ENCODE measurements at places on chromosomes 11 and 22.

DNA sequence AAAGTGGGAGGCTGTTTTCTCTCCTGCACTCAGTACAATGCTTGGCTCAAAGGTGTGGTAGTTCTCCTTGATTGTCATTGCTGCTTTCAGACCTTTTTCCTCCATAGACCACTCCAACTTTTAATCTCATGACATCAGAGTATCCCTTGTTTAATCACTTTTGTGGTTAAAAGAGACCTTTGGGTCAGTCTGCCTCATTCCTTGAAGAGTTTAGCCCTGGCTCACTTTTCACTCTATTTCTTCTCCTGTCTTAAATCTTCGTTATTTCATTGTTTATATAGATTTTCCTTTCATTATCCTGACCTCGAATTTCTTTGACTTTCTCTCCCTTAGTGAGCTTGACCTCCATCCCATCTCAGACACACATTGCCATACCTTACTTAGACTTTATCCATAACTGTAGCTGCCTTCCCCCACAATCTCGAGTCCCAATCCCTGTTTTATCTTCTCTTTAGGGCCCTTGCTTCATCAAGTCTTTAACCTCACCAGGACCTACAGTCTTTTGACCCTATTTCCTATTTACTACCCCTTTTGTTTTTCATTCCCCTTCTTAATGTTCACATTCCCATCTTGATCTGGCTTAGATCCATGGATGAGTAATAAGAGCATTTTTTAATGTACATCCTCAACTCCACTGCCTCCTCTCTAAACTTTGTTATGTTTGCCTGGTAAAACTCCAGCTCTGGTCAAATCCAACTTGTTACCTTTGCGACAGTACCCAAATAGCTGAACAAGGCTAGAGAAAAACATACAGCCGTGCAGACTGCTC lies 9.5 kb downstream of the ATXN10 start:
- DNase-seq, result no peak

GRCh38 chr11:119258180-119258579 lies 52.0 kb downstream of the CBL start:
- DNase-seq, result no peak

- no peak for DNase-seq
Measured at GRCh38 chr11:46676436-46677158, 23.8 kb downstream of the ARHGAP1 start.

DNA sequence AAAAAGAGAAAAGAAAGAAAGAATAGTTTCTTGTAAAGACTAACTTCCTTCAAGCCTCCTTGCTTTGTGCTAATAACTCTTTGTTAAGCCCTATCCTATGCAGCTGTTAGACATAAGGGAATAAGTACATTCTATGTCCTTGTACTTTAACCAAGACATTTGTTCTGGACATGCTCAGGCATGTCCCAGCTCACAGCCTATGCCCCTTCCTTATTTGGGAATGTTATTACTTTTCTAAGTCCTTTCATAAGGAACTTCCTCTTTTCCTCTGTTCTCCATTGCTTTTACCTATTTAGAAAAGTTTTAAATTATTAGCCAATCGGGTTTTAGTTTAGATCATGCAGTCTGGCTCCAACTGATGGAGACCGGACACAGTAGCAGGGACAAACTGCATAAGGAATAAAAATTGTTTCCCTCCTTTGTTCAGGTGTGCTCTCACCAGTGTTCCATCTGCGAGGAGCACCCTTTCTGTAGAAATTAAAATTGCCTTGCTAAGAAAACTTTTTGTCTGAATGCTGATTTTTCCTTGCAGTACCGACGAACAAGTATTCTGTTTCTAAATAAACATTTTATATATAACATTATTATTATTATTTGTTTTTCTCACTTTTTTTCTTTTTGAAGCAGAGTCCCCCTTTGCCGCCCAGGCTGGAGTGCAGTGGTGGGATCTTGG lies 21.6 kb upstream of the SPINDOC start:
- no peak for DNase-seq

- no peak for DNase-seq
Measured at GRCh38 chr11:90699791-90700400, 477.0 kb upstream of the CHORDC1 start.

GRCh38 chr11:118074785-118075184 lies 2.1 kb upstream of the TMPRSS4 start:
- no peak for DNase-seq

DNA sequence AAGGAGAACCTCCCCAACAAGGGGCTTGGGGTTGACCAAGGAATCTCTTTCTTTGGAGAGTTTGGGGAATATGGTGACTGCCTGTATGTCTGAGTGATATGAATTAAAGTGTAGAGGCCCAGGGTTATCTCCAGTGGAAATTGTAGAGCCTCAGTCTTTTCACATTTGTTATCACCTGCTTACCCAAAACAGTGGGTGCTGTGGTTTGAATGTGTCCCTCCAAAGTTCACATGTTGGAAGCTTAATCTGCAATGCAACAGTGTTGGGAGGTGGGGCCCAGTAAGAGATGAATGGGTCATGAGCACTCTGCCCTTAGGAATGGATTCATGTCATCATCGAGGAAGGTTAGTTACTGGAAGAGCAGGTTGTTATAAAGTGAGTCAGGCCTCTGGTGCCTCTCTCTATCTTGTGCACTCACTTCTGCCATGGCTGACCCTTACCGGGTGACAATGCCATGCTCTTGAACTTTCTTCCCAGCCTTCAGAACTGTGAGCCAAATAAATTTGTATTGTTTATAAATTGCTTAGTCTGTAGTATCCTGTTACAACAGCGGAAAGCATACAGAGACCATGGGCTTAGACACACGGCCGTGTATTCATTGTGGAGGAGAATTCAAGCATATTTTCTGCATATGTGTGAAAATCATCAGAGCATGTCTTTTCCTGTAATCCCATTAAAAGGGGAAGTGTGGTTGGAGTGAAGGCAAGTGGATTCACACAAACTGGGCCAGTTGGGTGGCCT lies 114.1 kb upstream of the TBCEL start:
- no peak for DNase-seq

GRCh38 chr22:28112548-28113043 lies 193.5 kb upstream of the PITPNB start:
- DNase-seq, result no peak

DNA sequence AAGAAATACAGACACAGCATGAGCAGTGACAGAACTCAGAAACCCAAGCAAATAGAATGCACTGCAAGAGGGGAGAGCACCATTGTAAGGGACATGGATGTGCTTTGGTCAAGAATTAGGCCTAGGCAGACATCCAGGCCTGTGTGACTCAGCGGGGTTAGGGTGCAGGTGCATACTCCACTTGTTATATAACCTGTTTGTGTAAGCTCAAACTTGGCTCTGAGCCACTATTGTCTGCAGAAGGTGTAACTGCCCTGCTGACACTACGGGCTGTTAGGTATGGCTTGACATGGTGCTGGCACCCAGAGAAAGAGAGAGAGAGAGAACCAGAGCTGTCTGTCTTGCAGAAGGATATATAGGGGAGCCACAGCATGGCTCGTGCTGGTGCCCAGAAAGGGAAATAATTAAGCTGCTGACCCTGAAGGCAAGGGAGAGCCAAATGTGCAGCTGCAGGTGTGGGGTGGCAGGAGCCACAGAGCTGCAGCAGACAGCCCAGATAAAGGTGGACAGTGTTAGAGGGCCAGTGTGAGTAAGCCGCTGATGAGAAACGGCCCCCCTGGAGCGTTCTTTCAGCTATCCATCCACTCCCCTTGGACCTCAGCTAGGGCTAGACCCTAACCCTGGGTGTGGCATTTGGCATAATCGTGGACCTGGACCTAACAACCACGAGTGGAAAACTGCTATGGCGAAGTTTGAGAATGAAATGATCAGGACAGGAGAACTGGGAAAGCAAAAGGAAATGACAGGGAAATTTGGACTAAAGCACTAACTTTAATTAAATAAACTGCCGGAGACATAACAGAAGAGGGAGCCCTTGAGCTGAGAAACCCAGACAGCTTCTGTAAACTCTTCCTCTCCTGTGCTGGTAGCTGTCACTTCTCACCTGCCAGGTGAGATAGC lies 253.0 kb upstream of the CCDC179 start:
- DNase-seq, result no peak

- DNase-seq, result peak; percentile 97
Measured at GRCh38 chr11:844693-845644, 2.3 kb downstream of the TSPAN4 start.

- DNase-seq, result no peak
Measured at GRCh38 chr11:47078751-47079521, 97.7 kb downstream of the ARFGAP2 start.

- DNase-seq, result no peak
Measured at GRCh38 chr11:11491014-11491413, 130.8 kb downstream of the GALNT18 start.

DNA sequence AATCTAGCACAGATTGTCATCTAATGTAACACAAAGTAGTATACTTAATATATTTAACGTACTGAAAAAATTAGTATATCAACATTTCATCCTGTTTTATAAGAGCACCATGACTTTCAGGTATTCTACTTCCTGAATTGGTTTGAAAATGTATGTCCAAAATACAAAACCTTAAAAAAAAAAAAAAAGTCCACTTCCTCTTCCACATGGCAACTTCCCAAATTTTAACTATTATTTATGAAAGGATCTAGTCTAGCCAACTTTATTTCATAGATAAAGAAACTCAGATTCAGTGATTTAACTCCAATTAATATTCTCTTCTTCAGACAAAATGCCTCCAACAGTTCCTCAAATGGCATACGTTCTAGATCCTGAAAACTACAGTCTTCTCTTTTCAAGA lies 44.0 kb downstream of the PIK3C2A start:
- no peak for DNase-seq

GRCh38 chr11:8826901-8827560 lies 84.0 kb upstream of the AKIP1 start:
- DNase-seq, result no peak

DNA sequence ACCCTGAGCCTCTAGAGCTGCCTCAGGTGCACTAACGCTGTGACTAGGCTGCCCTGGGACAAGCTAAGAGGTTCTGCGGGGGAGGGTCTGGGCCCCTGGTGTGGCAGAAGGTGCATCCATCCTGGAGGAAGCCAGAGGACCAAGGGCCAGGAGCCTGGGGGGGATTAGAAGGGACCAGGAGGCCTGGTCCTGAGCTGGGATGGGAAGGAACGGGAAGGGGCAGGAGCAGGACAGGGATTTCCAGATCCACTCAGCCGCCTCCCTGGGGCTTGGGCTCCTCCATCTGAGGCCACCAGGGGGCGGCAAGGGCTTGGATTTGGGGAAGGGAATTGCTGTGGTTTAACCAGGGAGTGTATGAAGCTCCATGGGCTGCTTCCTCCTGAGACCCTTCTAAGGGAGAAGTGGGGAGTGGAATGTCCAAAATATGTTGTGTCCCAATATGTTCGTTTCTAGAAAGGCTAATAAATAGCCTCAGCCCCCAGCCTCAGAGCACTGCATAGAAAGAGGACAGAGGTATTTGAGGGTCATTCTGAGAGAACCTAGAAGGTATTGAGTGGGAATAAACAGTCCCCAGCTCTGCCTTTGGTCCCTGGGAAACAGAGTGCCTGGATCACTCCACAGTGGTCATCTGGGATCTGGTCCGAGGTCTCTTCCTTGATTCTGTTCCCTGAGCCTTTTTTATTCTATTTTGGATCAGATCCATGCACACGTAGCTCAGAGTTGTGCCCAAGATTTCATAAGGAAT lies 17.4 kb upstream of the PRAME start:
- no peak for DNase-seq

DNA sequence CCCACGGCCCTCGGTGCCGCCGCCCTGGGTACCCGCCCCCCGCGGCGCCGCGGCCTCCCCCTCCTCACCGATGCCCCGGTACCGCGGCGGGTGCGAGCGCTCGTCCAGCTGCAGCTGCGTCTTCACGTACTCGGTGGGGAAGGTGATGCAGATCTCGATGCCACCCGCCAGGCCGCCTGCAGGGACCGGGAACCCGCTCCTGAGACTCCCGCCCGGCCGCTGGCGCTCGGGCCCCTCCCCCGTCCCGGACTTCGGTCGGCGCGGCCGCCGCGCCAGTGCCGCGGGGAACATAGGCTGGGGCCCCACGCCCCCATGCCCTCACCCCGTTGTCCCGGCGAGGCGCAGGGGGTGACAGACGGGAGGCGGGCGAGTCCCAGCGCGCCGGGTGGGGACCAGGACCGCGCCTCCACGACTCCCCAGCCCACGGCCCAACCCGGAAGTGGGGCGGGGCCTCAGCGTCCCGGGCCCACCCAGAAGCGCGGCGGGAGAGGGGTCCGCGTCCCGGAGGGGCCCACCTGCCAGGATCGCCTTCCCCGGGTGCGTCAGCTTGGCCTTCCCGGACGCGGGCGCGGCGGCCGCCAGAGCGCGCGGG lies 375 bp downstream of the SLC25A1 start:
- DNase-seq, result no peak

- no peak for DNase-seq
Measured at GRCh38 chr11:77322926-77323590, 21.6 kb upstream of the GDPD4 start.

DNA sequence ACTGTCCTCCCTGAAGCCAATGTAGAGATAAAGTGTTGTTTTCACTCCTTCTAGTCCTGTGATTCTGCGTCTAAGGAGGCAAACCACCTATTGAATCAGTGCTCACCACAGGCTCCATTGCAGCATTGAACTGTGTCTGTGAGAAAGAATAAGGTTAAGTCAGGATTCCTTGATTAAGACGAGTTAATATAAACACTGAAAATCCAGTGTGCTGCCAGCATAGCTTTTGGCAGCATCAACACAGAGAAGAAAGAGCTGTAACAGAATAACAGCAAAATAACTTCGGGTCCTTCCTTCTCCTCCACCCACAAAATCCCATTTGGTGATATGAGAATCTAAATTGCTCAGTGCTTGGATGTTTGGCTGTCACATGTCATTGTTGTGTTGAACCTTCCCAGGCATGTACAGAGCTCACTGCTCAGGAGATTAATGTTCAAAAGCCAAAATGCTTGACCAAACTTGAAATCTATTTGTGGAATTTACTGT lies 185.2 kb upstream of the DDI1 start:
- DNase-seq, result no peak

DNA sequence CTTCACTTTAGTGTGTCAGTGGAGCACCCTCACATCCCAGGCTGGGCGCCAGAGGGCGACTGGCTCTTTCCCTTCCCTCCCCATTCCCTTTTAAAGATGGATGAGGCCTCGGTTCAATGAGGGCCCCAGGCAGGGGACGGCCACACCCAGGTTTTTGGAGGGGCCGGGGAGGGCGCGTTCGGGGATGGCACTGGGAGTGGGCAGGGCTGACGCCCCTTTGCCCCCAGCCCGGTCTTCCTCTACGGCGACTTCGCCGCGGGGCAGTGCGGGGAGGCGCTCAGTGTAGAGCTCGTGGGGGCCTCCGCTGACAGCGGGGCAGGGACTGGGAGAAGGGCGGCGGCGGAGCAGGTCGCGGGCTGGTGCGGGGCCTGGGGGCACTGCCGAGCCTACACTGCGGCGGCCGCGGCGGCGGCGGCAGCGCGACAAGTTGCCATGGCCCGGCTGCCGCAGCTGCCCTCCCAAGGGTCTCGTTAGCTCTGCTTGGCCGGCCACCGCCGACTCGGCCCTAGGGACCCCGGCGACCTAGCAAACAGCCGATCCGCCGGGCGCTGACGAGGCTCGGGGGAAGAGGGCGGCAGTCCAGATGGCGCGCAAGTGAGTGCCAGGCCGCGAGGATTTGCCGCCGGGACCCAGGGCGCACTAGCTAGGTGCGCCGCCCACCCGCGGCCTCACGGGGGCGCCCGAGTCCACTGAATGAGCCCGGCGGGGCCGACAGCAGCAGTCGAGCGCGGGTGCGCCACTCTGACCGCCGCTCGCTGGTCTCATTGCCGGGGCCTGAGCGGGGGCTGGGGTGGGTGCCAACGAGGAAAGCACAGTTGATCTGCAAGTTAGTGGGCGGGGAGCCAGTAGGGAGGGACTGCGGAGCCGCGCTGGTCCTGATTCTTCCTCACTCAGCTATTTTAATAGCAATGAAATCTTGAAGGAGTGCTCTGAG lies 92.7 kb downstream of the RRM1 start:
- peak; percentile 96 for DNase-seq

Measured in left hindlimb (tissue), 1 donor.